ENCODE measurements at places on chromosomes 1 and 21.

- no peak for DNase-seq
Observed at GRCh38 chr1:56645677-56646305, 677 bp downstream of the PRKAA2 start.

DNA sequence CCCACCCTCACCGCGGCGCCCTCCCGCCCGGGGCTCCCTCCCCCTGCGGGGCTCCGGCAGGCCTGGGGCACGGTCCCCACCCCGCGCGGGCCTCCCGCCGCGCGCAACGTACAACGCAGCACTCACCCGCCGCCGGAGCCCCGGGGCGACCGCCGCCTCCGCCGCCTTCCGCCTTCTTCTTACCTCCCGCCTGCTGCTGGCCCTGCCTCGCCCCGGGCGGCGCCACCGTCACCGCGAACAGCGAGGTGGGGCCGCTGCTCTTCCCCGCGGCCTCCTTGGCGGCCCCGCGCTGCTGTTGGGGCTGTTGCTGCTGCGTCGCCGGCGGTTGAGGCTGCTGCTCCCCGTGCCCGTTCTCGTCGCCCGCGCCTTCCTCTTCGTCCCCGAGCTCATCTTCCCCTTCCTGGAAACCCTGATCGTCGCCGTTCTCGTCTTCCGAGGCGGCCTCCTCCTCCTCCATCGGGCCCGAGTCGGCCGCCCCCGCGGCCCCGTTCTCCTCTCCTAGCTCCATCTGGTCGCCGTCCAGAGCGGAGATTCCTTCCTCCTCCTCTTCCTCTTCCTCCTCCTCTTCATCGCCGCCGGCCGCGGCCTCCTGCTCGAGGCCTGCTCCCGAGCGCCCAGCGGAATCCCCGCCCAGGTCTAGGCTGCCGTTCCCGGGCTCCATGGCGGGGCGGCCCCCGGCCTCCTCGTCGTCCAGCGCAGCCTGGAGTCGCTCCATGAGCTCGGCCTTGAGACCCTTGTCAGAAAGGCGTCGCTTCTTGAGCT is 671 bp downstream of the HNRNPU start:
- peak; percentile 21 for DNase-seq

- no peak for DNase-seq
Observed at GRCh38 chr1:65512967-65513780, 92.7 kb downstream of the LEPR start.

DNA sequence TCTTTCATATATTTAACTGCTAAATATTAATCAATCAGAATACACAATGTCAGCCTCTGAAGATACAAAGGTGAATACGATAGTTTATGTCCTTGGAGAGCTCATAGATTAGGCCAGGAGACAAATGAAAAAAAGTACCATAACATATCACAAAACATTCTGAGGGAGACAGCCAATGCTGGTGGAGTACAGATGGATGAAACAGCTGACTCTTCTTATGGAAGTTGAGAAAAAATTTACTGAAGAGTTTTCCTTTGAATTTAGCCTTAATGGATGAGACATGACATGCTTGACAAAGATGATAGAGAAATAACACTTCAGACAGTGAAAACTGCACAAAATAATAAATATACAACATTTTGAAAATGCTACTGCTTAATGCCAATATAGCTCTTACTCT is 193.5 kb downstream of the PDE4B start:
- DNase-seq: no peak

DNA sequence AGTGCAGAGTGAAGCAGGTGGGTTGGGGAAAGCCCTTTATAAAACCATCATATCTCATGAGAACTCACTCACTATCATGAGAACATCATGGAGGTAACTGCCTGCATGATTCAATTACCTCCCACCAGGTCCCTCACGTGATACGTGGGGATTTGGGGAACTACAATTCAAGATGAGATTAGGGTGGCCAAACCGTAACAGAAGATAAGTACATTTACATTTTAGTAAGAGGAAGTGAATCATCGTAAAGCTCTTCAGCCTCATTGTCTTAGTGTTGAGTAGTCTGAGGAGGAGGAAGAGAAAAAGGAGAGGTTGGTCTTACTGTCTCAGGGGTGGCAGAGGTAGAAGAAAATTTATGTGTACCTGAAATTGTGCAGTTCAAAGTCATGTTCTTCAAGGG is 1053.4 kb upstream of the ADGRL4 start:
- no peak for DNase-seq

- DNase-seq: no peak
Observed at GRCh38 chr1:91507328-91507727, 6.7 kb downstream of the CDC7 start.

DNA sequence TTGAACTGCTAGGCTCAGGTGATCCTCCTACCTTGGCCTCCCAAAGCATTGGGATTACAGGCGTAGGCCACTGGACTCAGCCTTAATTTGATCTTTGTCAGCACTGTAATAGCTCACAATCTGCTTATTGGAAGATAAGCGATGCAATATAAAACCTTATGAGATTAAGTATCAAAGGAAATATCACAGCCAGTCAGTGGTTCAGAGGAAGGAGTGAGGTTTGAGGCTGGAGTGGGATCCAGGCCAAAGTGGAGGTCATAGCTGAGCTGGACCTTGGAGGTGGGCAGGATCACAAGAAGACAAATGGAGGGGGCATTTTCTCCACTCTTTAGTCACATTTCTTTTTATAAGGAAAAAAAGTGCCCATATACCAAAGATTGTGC is 228.5 kb downstream of the RHOU start:
- no peak for DNase-seq

DNA sequence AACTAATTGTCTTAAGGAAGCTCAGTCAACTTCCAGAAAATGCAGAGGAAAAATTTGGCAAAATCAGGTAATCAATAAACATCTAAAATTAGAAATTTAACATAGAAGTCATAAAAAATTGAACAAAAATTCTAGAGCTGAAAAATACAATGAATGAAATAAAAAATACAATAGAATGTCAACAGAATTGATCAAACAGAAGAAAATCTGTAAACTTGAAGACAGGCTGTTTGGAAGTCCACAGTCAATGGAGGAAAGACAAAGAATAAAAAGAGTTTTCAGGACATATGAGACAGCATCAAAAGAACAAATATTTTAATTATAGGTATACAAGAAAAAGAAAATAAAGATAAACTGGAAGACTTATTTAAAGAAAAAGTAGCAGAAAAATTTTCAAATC is 469.0 kb downstream of the RWDD3 start:
- no peak for DNase-seq

GRCh38 chr1:235859789-235860188 is 6.9 kb downstream of the LYST start:
- no peak for DNase-seq

- DNase-seq: no peak
Observed at GRCh38 chr1:238898856-238899255, 487.5 kb upstream of the CHRM3 start.

GRCh38 chr1:193318347-193318746 is 131.9 kb upstream of the B3GALT2 start:
- no peak for DNase-seq

GRCh38 chr1:38077523-38078147 is 31.0 kb upstream of the POU3F1 start:
- DNase-seq: no peak

DNA sequence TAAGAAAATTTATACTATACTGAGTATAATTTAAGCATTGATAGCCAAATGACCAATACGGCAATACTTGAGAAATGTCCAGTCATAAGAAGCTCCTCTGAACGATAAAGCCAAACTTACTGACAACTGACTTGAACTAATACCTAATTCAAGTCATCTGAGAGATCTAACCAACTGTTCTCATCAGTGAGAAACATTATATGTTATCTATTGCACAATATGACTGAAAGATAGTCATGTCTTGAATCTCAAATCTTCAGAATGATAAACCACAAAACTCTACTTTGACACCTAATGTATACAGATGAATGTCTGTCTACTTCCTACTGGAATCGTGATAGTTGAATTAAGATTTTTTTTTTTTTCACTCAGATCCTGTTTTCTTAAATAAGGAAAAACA is 39.0 kb downstream of the APP start:
- no peak for DNase-seq

- DNase-seq: no peak
Observed at GRCh38 chr1:97505289-97505688, 415.5 kb downstream of the DPYD start.

DNA sequence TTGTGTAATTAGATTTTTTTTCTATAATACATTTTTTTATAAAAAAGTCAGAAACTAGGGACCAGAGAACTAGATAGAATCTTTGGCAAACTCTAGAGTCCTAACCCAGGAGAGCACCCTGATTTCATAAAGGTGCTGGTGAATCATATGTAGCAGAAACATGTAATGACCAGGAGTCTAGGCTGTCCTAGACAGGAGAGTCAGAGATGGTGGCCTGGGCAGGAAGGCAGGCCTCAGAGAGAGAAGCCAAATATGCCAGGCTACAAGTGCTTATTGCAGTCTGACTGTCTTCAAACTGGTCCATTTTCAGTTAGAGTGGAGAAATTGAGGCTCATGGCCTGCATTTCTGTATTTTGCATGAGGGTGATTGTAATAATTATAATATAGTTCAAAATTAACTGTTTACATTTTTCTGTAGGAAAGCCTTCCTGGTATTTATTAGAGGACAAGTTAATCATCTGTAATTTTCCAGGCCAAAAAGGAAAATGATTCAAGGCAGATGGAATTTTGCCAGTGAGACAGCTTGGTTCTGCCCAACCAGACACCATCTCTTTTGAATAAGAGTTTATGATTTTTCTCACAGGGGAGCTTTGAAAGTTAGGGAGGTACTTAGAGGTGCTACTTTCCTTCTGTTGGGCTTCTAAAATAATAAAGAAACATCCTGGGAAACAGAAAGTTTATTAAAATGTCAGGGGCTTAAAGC is 129.8 kb downstream of the S1PR1 start:
- no peak for DNase-seq

DNA sequence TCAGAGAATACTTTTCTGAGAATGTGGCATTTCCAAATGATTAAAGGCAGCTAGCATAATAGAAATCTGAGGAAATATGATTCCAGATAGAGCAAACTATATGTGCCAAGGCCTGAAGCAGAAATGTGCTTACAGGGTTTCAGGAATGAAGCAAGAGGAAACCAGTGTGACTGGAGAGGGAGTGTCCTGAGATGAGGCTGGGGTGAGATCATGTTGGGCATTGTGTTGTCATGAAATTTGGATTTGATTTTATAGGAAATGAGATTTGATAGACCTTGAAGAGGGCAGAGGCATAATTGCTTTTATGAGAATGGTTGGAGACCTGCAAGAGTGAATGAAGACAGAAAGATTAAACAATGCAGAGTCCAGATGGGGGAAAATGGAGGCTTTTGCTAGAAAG is 338.1 kb upstream of the SNX7 start:
- DNase-seq: no peak

DNA sequence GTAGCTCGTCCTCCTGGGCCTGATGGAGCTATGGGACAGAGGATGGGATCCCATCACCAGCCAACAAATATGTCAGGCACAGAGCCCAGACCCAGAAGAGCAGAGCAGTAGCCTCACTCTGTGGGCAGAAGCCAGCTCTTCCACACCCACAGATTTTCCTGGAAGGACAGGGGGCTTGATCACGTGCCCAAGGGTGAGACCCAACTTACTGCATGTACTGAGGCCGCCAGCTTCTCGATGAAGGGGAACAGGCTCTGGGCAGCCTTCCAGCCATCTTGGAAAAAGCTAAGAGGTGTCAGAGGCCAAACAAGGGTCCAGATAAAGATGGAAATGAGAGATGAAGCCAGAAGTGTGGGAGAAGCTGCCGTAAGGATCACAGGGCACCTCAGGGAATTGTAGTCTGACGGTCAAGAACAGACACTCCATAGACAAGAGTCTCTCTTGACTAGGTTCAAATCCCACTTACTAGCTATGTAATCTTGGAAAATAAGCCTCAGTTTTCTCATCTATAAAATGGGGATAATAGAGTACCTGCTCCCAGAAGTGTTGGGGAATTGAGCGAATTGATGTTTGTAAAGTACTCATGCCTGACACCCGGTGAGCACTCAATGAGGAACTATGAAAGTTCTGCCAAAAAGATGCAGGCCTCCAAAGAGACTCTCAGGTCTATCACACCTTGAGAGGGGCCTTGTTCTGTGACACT is 17.0 kb upstream of the TCEA3 start:
- DNase-seq: no peak

DNA sequence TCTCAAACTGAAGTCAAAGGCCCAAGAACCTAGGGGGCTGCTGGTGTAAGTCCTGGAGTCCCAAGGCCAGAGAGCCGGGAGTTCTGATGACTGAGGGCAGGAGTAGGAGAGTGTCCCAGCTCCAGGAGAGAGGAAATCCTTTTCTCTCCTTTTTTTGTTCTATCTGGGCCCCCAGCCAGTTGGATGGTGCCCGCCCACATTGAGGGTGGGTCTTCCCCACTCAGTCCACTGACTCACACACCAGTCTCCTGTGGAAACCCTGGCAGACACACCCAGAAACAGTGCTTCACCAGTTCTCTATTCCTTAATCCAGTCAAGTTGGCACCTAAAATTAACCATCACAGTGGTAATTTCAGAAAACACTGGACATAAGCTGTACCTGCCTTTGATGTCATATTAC is 12.7 kb upstream of the WDR26 start:
- no peak for DNase-seq

DNA sequence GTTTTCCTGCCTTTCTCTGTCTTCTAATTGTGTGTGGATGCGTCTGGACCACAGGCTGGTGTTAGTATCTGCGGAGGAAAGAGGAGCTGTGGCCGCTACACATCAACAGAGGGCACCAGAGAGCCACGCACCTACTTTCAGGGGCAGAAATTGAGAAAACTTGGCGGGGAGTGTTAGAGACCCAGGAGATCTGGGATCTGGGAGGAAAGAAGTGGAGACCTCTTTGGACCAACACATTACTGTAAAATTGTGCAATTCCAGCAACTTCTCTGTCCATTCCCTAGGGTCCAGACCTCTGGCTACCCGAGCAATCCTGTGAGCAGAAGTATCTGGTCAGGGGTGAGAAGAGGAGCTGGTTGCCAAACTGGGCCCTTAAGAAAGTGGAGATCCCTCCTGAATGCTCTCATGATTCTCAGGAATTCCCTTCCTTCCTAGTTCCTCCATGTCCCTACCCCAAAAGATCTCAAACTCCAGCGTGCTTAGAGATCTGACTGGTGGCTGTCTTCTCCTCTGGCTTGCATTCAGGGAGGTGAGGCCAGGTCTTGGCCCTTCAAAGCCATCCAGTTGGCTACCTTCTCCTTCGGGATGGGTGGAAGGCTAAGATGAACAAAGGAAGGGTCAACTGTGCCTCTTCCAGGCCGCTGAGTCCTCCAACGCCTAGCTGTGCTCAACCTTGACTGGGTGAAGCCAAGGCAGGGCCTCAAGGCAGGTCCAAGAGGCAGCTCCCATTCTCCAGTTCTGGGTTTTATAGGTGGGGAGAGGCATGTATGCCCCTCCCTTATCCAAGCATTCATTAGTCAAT is 1.2 kb upstream of the KIRREL1 start:
- no peak for DNase-seq

Measured in stimulated activated CD8-positive, alpha-beta memory T cell treated with anti-CD3 and anti-CD28 coated beads, Interleukin-4, amount 100 ng/mL, for 4 hours (primary cell).